ENCODE measurements at places on chromosomes 6 and 20.

GRCh38 chr20:38454556-38455473 is 17.8 kb upstream of the RALGAPB start:
- DNase-seq, result no peak

DNA sequence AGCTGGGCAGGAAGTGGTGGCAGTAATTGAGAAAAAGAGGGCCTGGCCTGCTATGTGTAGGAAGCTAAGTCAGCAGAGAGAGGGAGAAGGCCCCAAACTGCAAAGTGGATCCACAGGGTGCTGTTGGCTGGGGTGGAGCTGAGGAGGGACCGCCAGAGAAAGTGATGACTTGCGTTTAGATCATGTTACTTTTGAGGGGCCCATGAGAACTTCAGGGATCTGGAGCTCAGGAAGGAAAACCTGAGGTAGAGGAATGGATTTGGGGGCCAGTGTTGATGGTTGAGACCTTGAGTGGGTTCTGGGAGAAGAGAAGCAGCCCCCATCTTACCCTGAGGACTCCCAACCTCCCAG is 155.5 kb downstream of the MRPL14 start:
- DNase-seq, result no peak

DNA sequence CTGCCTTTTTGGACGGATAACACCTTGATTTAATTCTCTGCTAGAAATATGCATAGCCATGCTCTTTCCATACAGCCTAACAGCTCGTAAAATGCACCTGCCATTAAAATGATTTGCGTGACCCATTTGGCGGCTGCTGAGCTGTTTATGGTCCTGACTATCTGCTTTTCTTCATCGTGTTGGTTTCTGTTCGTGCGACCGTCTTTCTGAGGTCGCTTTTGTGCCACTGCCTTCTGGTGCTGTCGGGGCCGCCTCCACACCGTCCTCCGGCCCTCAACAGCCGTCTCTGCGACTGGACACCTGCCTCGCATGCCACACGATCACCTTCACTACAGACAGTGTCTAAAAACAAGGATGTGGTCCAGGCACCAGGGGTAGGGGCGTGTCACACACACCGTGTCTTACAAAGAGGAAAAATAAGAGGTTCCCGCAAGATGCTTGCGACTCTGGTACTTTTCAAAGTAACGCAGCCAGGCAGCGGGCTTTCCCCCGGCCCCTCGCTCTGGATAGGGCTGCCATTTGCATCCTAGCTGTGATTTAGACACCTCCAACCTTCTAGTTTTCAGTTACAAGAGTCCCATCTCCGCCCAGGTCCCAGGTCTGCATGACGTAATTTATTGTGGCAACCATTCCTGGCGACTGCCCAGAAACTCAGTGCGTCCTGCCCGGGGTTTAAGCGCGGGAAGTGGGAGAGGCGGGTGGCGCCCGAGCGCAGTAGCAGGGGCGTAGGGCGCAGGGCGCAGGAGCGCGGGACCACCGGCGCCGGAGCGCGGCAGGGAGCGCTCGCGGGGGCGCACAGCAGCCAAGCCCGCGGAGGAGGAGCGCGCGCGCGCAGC is at the start of gene STMND1:
TSS of gene STMND1 (plus strand) at position 629 of the 836 bp plus-strand sequence. CDS start 208 bp downstream, outside the sequence.
- DNase-seq, result peak; percentile 91

GRCh38 chr6:46677314-46677654 is 10.4 kb upstream of the TDRD6 start:
- no peak for DNase-seq

- DNase-seq, result peak; percentile 45
Observed at GRCh38 chr6:44626616-44627015, 239.1 kb downstream of the CDC5L start.

- peak; percentile 60 for DNase-seq
Observed at GRCh38 chr20:64083378-64083803, 807 bp downstream of the LKAAEAR1 start.

GRCh38 chr6:129402244-129402643 is 307.7 kb downstream of the ARHGAP18 start:
- no peak for DNase-seq

- DNase-seq, result no peak
Observed at GRCh38 chr20:60453388-60454246, 495.4 kb downstream of the CDH26 start.

GRCh38 chr6:45835721-45836437 is 179.8 kb downstream of the CLIC5 start:
- DNase-seq, result no peak

- no peak for DNase-seq
Observed at GRCh38 chr20:47964149-47964548, 178.9 kb upstream of the SULF2 start.

- no peak for DNase-seq
Observed at GRCh38 chr20:6863798-6864201, 96.3 kb downstream of the BMP2 start.

DNA sequence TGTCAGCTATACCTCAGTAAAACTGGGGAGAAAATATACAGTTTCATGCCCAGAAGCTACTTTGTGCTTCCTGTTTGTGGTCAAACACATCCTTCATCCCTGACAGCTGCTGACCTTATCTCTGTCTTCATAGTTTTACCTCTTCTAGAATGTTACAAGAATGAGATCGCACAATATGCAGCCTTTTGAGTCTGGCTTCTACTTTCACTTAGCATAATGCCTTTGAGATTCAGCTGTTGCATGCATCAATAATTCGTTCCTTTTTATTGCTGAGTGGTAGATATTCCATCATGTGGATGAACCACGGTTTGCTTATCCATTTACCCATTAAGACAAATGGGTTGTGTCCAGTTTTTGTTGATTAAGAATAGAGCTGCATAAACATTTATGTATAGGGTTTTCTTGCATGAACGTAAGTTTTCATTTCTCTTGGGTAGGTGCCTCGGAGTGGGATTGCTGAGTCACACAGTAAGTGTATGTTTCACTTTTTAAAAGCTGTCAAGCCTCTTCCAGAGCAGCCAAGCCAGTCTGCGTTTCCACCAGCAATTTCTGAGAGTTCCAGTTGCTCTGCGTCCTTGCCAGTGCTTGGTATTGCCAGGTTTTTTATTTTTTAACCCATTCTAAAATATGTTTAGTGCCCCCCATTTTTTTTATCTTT is 86.6 kb upstream of the PAX1 start:
- no peak for DNase-seq

DNA sequence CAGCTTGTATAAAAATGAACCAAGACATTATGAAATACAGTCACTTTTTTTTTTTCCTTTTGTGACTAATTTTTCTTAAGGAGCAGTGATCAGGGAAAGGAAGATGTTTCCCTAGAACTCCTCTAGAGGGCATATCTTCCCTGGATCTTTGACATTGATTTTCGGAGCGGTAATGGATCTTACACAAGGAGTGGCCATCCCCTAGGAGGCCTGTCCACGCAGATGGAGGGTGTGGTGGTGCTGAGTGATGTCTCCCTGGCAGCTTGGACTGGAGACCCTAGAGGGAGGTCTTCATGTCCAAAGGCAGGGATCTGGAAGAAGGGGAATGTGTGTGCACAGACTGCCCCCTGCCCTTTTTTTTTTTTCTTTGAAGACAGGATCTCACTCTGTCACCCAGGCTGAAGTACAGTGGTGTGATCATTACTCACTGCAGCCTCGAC is 7.0 kb upstream of the KIFC1 start:
- DNase-seq, result no peak

- DNase-seq, result peak; percentile 27
Observed at GRCh38 chr6:34182751-34183531, 37.1 kb upstream of the GRM4 start.

DNA sequence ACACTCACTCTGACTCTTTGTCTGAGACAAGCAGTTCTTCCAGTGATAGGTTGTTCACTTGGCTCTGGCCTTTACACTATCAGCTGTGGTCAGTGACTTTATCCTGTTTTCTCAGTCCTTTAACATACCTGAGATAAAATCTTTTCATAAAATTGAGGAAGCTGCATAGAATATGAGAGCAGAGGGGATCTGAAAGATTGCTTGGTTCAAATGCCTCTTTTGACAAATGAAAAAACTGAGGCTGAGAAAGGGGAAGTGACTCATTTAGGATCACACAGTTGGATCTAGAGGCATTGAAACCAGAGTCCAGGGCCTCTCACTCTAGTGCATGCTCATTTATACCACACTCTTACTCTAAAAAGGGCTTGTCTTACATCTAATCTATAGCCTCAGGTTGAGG is 277.0 kb upstream of the TBX18 start:
- DNase-seq, result no peak

DNA sequence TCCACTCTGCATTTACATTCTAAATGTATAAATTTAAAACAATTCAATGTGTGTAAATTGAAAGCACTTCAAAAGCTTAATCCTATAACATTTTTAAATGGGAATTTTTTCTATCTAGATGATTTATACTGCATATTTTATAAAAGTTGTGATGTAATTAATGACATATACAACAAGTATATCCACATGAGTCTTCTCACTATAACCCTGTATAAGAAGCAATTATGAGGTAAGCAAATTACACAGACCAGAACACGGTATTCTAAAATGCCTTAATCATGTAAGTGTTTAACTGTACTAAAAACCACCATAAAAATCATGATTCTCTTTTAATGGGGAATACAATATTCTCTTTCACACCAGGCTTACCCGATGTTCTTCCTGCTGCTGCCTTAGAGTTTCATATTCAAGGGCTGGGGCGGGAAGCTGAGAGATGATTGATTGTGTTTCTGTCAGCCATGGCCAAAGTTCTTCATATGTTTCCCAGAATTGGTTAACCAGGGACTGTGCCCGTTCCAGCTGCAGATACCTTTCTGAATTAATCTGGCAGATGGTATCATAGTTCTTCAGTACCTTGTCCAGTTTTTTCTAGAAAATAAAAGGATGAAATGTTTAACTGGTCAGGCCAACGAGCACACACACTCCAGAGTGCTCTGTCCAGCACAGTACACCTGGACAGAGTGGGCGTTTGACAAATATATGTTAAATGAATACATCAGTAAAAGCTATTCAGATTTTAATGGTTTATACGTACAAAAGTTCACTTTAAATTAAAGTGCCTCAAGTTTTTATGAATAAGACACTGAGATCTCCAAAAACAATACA is 127.4 kb downstream of the DST start:
- peak; percentile 31 for DNase-seq

GRCh38 chr20:23244156-23244915 is 106.3 kb upstream of the NXT1 start:
- DNase-seq, result no peak

- no peak for DNase-seq
Observed at GRCh38 chr6:97129106-97129505, 153.9 kb downstream of the MMS22L start.

GRCh38 chr20:42441864-42442331 is 747.8 kb downstream of the PTPRT start:
- DNase-seq, result no peak

DNA sequence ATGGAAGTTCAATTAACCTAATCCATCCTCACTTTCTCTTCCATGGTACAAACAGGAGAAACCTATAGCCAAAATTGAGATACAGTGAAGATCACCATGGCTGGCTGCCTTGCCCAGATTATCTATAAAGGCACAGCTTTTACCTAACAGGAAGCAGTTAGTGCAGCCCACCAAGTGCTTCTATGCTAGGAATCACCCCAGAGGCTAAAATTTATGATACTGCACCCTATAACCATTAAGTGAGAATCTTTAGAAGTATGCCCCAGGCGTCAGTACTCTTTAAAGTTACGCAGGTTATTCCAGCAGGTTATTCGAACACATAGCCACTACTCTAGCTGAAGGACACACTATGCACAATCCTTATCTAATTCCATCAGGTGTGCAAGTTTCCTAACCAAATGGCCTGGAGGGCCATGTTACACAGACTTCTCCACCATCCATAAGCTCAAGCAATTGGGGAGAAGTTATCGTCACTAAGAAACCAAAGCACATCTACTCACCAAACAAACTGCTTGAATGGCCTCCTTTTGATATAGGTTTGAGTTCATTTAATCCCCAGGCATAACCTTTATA is 43.1 kb downstream of the MAN1A1 start:
- no peak for DNase-seq

DNA sequence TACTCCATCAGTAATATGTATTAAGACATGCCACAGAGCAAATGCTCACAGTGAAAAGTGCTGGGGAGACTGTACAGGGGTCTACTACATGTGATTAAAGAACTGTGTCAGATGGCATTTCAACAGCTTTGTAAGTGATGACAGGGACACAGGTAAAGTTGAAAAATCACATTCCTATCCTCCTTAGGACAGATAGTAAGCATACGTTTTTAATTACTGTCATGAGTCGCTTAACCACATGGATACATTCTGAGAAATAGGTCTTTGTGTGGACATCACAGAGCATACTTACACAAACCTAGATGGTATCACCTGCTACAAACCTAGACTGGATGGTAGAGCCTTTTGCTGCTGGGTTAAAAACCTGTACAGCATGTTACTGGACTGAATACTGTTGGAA is 645.8 kb upstream of the AGPAT4 start:
- no peak for DNase-seq

- DNase-seq, result no peak
Observed at GRCh38 chr20:219290-220115, 7.6 kb upstream of the DEFB129 start.

- no peak for DNase-seq
Observed at GRCh38 chr20:21826976-21827375, 121.5 kb downstream of the PAX1 start.

DNA sequence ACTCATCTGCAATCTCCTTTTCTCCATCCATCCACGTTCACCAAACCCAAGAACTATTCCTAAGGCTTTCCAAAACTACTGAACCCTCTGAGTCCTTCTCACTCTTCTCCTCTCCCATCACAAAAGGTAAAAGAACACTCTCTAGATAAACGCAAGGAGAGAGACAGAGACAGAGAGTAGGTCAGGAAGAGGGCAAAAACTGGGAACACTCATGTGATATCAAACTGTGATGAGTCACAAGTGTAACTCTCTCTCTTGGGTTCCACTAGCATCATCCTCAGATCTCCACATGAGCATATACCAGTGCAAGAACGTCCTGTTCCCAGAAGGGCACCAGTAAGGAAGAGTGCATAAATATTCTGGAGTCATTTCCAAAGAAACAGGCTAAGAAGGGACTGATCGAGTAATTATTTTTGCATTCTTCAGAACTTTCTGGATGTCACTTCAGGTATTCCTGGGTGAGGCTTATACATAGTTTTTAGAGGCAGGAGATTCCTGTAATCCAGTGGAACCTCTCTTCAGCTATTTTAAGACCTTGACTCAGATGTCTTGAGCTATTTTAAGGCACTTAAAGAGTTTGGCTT is 47.3 kb upstream of the STXBP5 start:
- DNase-seq, result no peak

GRCh38 chr6:22468256-22468965 is 101.0 kb upstream of the HDGFL1 start:
- DNase-seq, result no peak

DNA sequence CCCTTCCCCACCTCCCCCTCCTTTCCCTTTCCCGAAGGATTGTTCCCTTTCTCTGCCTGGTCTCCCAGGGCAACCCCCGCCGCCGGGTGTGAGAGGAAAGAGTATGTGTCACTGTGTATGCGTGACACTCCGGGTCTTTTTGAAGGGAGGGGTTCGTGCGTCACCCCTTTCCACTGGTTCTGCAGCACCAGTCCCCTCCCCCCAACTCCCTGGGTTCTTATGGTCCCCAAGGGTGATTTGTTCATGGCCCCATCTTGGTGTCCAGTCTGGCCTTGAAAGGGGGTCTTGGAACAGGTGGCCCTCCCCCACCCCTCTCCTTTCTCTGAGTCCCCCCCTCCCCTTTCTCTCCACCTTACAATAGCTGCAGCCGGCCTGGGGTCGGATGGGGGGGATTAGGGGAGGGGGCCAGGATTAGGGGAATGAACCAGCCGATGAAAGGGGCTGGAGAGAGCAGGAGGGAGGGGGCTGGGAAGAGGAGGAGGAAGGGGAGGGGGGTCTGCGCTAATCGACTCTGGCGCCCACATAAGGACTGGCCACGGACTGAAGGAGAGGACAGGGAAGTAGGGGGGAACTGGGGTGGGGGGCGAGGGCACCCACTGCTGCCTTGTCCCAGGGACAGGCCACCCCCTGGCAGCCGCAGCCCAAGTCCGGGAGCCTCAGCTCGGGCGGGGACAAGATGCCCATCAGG is 1.3 kb upstream of the RING1 start:
- no peak for DNase-seq

Measured in colonic mucosa (tissue), 4 donors.